ENCODE measurements at places on chromosomes 5 and 9.

GRCh38 chr9:137694236-137694959 lies 75.6 kb downstream of the EHMT1 start:
- no peak for DNase-seq

DNA sequence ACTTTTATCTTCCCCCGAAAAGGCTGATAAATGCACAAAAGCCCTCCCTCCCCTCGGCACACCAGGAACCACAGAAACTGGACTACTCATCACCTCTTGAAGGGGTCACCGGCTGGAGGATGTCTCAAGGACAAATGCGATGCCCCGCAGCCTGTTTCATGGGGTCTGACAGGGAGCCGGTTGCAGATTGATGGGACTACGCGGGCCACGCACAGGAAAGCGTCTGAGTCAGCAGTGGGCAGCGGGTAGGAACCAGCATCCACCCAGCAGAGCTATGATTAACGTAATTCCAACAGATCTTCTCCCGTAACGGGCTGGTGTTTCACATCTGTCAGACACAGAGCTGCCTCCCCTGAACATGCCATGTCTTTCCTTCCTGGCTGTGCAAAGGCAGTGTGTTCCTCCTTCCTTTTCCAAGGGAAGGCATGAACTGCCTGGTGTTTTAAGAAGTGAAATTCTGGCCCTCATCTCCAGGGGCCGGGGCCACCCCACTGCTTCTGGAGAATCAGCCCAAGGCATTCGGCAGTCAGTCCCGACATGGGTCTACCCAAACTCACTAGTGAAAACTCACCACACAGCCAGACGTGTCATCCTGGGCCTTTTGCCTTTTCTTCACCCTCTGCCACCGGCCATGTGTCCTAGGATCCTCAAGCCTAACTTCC lies 144.4 kb upstream of the PHYKPL start:
- no peak for DNase-seq

GRCh38 chr9:117121316-117121715 lies 293.5 kb downstream of the ASTN2 start:
- DNase-seq, result no peak

GRCh38 chr9:113715086-113715485 lies 161.0 kb upstream of the ZNF618 start:
- DNase-seq, result no peak

DNA sequence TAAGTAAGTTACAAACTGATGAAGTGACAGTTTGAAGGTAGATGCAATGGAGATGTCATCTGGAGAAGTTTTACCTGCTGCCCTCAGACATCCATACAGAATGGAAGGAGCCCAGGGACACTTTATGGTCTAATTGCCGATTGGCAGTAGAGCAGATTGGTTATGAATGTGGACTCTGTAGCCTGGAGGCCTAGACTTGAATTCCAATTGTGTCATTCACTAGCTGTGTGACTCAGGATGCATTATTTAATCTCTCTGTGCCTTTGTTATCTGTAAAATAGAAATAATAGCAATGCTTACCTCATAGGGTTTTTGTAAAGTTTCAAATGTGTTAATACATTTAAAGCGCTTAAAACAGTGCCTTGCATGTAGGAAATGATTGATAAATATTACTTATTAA lies 5.2 kb upstream of the TCERG1 start:
- no peak for DNase-seq

GRCh38 chr5:168073991-168074800 lies 217.2 kb upstream of the WWC1 start:
- DNase-seq, result no peak

DNA sequence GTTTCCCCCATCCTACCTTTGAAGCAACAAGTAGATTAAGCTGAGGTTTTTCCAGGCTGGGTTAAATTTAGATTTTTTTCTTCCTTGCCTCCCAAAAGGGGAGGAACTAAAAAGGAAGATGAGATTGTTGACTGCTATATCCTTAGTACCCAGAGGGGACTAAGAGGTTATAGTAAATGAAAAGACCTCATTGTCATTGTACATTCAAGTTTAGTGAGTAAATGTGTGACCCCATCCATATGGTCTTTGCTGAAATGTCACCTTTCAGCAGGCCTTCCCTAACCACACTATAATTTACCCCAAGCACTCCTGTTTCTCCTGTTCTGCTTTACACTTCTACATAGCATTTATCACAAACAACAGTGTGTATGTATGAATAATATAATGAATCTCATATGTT lies 35.8 kb upstream of the CHD1 start:
- no peak for DNase-seq

DNA sequence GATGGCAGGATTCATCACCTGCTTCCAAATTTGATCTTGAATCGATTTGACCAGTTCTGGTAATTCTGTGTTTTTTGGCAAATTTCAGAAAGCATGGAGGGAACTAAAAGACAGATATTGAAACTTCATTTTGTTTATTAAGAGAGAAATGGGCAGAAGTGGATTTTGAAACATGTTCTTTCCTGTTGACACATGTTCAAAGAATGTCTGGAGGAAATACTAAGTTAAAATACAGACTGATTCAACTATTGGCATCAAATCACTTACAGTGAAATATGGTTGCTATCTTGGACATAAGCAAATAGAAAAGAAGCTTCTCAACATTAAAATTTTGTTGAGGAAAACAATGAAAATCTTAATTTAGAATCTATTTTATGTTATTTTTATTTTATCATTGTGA lies 19.3 kb upstream of the GZMK start:
- no peak for DNase-seq

- DNase-seq, result no peak
Measured at GRCh38 chr5:55868846-55869245, 17.7 kb downstream of the IL31RA start.

DNA sequence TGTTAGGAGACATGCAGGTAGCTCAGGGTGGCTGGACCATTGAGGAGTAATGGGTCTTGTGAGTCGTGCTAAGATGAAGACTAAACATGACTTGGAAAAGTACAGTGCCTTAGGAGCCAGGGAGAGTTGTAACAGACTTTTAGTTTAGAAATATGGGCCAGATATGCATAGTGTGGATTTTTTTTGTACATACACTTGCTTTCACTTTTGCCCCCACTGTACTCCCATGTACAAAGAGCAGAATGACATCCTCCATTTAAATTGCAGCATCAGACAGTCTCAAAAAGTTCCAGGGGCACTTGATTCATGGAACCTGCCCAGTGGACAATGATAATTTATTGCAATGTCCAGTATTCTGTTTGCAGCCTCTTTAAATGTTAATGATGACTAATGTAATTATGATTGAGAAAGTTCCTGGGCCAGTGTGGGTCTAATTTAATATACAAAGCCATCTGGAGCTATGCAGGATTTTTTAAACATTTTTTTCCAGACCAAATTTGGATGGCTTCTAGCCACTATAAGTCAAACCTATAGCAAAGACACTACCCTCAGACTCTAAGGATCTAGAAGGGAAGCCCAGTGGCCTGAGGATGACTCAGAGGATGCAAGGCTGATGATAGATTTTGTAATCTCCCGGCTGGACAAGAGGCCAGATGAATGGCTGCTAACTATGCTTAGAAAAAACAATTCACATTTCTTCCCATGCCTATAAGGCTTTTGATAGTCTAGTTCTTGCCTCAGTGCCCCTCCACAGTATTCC lies 80.1 kb downstream of the TRPC7 start:
- no peak for DNase-seq

Measured in DMS 273 treated with DMSO at 0.1 percent for 48 hours (cell line).